Activated CD8-positive, alpha-beta memory T cell treated with anti-CD3 and anti-CD28 coated beads for 4 hours (primary cell): ENCODE measurements at places on chromosomes 4 and X.

DNA sequence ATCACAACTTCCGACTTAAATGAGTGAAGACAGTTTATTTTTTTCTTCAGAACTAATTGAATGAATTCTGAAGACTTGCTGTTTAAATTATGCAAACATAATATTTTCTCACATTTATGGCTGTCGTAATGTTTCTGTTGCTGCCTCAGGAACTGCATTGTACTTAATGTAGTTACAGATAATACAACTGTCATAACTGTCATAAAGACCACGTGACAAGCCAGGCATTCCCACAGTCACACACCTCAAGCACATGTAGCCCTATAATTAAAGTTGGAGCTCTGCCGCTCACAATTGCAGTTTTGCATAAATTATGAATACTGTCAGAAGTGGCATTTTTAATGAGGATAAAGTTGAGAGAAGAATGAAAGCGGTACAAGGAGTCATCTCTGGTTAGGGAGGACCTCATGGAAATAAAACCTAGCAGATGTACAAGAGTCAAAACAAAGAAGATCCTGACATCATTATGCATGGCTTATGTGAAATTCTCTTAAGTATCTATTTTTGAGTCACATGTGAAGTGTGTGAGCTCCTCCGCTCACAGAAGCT, 38.5 kb upstream of the GALNTL6 start:
- DNase-seq: no peak

- no peak for DNase-seq
Observed at GRCh38 chr4:78691971-78692821, 84.0 kb upstream of the BMP2K start.

GRCh38 chrX:24464836-24465531, at the start of gene PDK3:
Gene PDK3, plus strand, starts transcription at chrX:24465286. Its CDS starts 170 bp downstream, at chrX:24465456.
- DNase-seq: peak; percentile 70

DNA sequence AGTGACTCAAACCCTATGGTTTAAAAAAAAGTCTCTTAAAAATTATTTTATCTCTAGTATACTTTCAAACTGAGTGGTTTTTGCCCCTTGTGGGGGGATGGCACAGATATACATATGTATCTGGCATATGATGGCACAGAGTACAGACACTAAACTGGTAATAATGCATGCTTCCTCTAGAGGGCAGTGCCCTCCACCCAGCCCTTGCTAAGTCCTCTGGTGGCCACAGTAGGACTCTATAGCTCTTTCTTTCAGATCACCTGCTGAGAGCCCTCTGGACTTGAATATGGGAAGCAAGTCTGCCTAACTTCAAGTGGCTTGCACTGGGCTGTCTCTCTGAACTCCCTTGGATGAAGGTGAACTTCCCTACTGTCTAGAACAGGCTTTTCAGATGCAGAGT, 66.3 kb downstream of the TSPAN7 start:
- no peak for DNase-seq

DNA sequence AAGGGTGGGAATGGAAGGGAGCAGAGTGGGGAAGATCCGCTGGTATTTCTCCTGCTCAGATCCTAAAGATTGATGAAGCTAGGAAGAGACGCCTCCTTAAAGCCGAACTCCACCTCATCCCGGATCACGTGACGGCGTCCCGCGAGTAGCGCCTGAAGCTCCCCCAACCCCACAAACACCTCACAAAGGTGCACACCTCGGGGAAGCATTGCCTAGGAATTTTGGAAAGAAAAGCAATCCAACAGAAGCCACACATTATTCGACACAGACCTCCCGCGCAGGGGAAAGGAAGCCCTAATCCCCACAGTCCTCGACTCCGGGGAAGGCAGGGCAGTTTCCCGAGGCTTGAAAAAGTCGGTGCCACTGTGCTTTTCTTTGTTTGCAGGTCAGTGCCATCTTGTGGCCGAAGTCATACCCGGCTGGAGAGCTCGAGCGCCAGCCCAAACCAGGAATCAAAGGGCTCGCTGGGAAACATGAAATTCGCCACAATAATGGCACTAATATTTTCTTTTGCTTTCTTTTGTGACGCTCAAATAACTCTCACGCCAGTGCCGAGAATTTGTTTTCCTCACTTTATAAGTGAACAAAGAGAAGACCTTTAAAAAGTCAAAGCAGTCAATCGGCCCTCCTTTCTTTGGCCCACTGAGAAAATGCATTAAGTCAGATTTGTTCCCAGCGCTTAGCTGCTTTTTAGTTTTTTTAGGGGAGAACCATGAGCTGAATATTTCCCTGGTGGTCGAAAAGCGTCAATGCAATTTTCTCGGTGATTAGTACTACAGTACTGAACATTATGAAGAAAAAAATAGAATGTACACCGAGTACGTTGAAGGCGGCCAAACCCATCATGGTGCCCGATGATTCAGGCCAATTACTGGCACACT, at the start of gene NPY1R:
Gene NPY1R, minus strand, starts transcription at position 71 of the 881 bp plus-strand sequence. CDS start 6,042 bp downstream, outside the sequence.
- no peak for DNase-seq

DNA sequence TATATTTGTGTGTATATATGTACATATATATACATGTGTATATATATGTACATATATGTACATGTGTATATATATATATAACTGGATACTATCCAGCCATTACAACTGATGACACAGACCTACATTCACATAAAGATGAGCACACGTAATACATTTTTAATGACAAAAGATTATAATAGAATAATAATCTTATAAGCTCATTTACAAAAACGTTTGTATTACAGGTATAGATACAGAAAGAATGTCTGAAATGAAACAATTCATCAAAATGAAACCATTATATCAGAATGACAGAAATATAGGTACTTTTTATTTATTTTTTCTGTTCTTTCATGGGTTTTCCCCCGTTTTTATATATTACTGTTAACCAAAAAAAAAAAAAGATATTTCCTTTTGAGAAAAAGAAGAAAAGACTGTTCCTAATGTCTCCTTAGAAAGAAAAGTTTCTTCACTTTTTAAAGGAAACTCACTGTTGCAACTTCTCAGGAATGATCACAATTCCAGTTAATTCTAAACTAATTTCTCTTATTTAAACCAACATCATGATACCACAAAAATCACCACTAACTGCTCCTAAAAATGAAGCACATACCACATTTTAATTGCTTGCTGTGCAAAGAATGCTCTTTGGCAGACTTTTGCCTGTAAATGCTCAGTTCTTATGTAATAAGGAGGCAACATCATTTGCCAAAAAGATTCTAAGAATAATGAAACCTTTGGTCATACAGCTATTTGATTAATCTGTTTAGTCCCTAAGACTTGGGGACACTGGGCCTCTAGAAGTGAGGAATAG, 18.9 kb downstream of the LEF1 start:
- DNase-seq: no peak
